NCI-H2029 treated with DMSO at 0.1 percent for 48 hours (cell line): ENCODE measurements at places on chromosomes 5 and 9.

GRCh38 chr5:41527201-41527779 lies 16.9 kb upstream of the PLCXD3 start:
- DNase-seq: no peak

GRCh38 chr9:114314881-114315722 lies 7.8 kb upstream of the ORM1 start:
- DNase-seq: no peak

GRCh38 chr5:218457-219291 lies 554 bp downstream of the SDHA start:
- DNase-seq: no peak

DNA sequence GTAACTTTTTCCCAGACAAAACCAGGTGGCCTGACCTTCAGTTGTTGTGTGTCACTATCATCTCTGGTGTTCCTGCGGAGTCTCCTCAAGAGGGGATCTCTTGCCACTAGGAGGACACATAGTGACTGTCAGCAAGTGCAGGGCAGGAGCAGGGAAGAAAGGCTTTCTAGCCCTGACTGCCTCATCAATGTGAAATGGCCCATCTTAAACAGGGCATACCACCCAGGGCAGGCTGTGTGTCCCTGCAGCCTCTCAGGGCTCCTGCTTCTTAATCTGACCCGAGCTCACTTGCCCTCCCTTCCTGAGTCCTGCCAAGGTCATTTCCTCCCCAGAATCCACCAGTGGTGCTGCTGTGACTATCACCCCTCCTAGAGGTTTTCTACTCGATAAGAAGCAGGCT lies 57.4 kb upstream of the SIMC1 start:
- DNase-seq: no peak

DNA sequence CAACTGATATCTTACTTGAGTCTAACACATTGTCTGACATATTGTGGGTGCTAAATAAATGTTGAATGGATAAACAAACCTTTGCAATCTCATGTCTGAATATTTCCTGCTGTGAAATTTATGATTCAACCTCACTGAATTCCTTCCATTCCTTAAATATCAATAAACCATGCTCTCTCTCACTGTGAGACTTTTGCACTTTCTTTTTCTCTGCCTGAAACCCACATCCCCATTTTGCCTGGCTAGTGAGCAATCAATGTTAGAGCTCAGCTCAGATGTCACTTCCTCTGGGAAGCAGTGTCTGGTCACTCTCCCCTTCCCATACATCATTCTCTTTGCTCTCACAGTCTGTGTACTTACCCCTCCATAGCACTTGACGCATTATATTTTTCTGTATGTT lies 383.7 kb upstream of the TRPC7 start:
- no peak for DNase-seq

GRCh38 chr9:128276574-128277270 lies 646 bp downstream of the SWI5 start:
- DNase-seq: no peak

DNA sequence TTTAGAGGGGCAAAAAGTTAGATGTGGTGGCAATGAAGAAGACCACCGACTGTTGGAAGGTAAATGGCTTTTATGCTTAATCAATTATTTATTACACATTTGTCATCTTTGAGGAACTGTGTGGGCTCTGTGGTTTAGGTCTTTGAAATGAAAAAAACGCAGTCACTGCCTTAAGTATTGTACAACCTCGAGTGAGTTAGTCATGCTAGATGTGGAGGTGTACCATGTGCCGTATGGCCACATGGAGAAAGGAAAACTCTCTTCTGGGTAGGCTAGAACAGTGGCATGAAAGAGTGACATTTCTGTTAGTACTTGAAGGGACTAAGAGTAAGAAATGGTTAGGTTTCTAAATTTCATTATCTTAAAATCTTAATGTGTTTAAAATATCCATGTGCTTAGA lies 166.1 kb downstream of the HACD4 start:
- DNase-seq: no peak

DNA sequence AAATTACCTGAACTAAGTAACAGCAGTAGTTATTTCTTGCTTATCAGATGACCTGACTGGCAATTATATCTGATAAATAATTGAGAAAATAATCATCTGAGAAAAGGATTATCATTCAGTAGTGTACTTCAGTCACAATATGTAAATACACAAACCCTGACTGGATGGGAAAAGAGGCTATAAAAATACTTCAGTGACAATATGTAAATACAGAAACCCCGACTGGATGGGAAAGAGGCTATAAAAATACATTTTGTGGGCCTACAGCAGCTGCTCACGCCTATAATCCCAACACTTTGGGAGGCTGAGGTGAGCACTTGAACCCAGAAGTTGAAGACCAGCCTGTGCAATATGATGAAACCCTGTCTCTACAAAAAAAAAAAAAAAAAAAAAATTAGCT lies 11.1 kb downstream of the UBAP2 start:
- peak; percentile 81 for DNase-seq

GRCh38 chr9:126516936-126517832 lies 96.5 kb upstream of the LMX1B start:
- no peak for DNase-seq

DNA sequence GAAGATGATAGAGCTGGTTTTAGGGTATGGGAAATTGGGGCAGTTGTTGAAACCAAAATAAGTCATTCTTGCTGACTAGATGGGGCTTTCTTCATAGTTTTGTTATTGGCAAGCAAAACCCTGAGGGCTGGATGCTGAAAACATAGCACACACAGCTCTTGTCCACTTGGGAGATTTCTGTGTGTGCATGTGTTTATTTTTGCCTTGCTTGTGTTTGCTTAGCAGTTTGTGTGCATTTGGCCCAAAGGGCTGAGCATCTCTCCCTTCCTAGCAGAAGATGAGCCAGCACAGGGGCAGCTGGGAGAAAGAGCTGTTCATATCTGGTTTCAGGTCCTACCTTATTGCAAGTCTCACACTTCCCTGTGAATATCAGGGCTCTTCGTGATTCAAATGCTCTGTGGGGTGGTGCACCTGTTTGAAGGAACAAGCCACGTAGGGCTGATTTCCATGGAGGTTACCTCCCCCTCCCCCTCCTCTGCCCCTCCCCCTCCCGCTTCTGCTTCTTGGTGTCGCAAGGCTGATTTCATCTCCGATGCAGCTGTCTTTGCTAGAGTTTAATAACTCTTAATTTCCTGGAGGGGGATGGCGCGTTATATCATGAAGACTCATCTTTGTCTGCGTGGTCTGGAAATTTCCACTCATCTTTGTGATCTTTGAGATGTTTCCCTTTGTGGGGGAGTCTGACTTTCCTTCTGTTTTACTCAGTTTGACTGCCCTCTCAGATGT lies 296.5 kb downstream of the ARHGAP26 start:
- DNase-seq: no peak

GRCh38 chr9:128077847-128078503 lies 9.9 kb downstream of the SLC25A25 start:
- no peak for DNase-seq

GRCh38 chr9:101476576-101477208 lies 41.1 kb upstream of the ALDOB start:
- no peak for DNase-seq

- peak; percentile 10 for DNase-seq
These were observed 107.0 kb downstream of the ZNF354C start for GRCh38 chr5:179166886-179167841.

GRCh38 chr5:126354012-126354857 lies 69.0 kb upstream of the GRAMD2B start:
- DNase-seq: no peak

DNA sequence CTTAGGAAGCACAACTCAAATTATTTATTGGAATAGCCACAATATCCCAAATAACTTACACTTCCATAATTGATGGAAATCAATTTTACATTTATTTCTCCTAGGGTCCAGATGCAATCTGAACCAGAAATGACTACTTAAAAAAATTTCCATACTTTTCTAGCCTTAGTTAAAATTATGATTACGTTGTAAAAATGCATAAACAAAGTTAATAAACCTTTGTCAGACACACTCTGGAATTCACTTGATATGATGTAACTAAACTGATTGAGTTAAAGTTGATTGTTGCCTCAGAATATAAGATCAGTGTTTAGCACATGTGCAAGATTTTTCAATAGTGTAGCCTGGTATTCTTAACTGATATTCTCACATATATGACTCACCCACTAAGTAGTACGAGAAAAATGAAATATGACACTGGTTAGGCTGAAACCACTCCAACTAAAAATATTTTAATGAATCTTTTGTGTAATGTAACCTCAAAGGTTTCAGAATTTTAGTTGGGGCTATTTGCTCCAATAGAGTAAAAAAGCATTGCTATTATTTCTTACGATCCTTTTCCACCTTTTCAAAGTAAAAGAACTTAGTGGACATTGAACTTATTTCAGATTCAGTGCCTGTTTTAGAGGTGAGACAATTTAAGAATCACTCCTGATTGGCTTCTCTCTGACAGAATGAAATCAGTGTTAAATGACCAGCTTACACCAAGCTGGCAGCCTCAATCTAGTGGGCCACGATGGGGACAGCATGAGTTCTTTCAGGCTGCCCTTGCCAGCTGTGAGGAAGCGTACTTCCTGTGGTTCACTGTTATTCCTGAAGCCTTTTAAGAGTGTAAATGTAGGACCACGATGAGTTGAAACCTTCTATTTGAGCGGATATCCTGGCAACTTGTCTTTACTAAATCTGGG lies 277.2 kb upstream of the CDH9 start:
- DNase-seq: no peak

GRCh38 chr5:66646570-66646969 lies 50.4 kb downstream of the MAST4 start:
- DNase-seq: peak; percentile 44

- no peak for DNase-seq
These were observed 7.1 kb downstream of the MED10 start for GRCh38 chr5:6371079-6371810.

DNA sequence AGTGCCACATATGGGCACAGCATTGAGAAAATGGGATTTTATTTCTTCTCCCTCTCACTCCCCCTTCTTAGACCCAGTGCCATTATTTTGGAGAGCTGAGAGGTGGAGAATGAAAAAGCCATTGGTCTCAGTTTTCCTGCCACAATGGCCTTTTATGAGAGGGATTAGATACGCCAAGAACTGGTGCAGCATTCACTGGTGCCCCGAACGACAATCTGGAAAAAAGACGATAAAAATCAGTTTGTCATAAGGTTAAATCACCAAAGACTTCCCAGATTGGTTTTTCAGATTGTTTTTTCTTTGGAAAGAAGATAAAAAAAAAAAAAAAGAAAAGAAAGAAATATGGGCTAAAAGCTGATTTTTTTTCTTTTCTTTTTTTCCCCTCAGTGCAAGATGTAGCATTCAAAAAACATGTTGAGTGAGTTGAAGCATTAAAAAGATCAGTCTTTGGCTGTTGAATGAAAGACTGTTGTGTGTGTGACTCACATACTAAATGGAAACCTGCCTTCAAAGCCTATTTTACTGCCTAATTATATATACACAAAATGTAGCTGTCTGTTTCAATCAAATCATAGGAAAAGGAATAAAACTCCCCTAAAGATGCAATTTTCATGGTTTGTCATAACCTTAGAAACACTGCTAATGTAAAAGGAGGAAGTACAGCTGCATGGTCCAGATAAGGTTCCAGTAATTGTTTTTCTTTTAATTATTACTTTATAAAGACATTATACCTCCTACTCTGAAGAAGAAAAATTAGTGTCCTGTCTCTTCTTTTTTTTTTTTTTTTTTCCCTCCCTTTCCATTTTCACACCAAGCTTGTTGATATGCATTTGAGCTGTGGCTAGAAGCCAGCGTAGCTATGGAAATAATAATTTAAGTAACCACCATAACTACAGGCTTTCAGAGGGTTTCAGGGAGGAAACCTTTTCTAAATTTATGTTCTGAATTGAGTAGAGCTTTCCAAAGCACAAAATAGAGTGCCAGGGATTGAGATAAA lies 27.2 kb upstream of the ZNF608 start:
- DNase-seq: no peak

- DNase-seq: no peak
These were observed 82.2 kb upstream of the ICE1 start for GRCh38 chr5:5340206-5340729.

DNA sequence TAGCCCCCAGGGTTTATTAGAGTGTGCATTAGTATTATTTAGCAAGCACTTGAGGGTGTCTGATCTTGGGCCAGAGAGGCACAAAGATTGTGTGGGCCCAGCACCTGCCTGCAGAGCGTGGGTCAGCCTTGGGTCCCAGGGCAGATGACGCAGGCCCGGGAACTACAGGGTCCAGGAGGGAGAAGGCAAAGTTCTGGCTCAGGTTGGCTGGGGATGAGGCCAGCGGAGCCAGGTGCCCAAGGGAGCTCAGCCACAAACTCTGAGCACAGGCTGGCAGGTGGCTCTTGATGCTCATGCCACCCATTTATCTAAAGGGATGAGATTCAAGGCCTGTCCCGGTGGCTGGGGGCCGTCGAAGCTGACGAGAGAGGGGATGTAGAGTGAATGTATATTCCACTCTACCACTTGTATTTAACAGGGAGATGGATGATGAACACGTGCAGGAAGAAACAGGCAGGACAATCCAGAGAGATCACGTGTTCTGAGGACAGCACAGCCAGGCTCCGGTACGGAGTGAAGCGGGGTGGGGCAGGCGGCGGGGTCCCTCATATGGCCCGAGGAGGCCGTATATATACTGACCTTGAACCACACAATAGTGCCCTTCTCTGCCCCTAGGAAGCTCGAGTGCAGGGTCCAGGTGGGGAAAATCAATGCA lies 818 bp upstream of the OBP2A start:
- DNase-seq: no peak

- DNase-seq: peak; percentile 33
These were observed 3.5 kb upstream of the EXOSC2 start for GRCh38 chr9:130689937-130690700.

DNA sequence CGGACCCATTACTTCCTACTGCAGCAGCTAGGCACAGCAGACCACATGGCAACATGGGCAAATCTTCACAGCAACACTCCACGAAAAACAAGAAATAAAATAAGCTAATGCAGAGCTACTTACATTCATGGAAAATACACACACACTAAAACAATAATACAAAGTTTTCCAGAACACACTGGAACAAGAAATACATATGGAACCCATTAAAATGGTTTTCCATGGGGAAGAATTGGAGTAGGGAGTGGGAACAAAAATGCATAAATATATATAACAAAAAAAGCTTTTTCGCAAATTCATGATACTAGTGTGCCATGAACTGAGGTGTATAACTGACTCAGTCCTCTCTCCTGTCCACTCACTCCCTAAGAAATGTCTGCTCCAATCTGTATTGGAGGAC lies 8.3 kb downstream of the ADAMTS12 start:
- DNase-seq: no peak

- no peak for DNase-seq
These were observed 247.1 kb upstream of the ELAVL2 start for GRCh38 chr9:24073007-24073592.

GRCh38 chr5:96709152-96709821 lies 47.1 kb downstream of the CAST start:
- no peak for DNase-seq

- DNase-seq: no peak
These were observed 57.6 kb downstream of the PRELID2 start for GRCh38 chr5:145777445-145778063.

GRCh38 chr5:78542321-78542840 lies 106.2 kb downstream of the LHFPL2 start:
- DNase-seq: no peak

- DNase-seq: no peak
These were observed 249.0 kb upstream of the ZNF608 start for GRCh38 chr5:124995421-124995820.
